ENCODE measurements at places on chromosomes 2 and 18. TPM values are rescaled to one million over a fixed set of nuclear protein-coding genes. Genes with fewer than 3 reads are reported as not detected.

SLC30A3 gene
- total RNA-seq = 8.3 TPM

IL36B gene
- not detected for total RNA-seq

OSBPL6 gene
- total RNA-seq = 8.5 TPM

CFAP221 gene
- 0.23 TPM for total RNA-seq

TUBB8B gene
- 3.6 TPM for total RNA-seq

- H3K4me1 ChIP-seq = peaks cover 14% of the 10 kb centered on the region
- no peak for DNase-seq
- no peaks in the 10 kb centered on the region for H3K36me3 ChIP-seq
- no peaks in the 10 kb centered on the region for H3K27me3 ChIP-seq
- no peak overlapping the region for H3K27ac ChIP-seq
These were observed 43.0 kb downstream of the KLF7 start for GRCh38 chr2:207122651-207123334.

DNA sequence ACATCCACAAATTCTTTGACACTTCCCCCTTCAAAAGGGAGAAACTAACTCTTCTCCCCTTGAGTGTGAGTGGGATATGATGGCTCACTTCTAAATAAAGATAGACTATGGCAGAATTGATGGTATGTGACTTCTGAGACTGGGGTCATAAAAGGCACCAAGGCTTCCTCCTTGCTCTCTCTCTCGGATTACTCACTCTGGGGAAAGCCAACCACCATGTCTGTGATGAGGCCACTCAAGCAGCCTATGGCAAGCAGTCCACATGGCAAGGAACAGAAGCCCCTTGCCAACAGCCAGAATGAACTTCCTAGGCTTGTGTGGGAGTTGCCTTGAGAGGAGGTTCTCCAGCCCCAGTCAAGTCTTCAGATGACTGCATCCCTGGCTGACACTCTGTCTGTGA lies 43.6 kb downstream of the KIAA2012 start:
- peaks cover 12% of the 10 kb centered on the region for H3K4me1 ChIP-seq
- no peak overlapping the region for H3K4me3 ChIP-seq
- DNase-seq = no peak
- no peaks in the 10 kb centered on the region for H3K27me3 ChIP-seq
- H3K36me3 ChIP-seq = no peaks in the 10 kb centered on the region

DNA sequence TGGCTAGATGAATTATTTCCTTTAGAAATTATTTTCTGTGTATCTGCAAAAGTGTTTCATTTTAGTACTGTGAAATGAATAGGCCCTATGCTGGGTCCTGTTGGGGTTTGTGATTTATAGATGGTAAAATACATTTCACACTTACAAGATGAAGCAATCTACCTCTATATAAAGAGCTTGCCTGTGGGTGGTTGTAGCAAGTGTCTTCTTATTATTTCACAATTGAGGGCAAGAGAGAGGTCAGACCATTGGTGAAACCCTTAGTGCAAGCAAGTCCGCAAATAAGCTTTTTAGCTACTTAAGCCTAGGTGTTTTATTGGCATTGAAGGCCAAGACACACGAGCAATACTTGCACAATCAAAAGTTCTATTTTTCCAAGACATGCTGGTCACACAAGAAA lies 153.1 kb downstream of the FMNL2 start:
- no peaks in the 10 kb centered on the region for H3K36me3 ChIP-seq
- H3K27ac ChIP-seq = no peak overlapping the region
- no peak for DNase-seq
- H3K4me3 ChIP-seq = no peak overlapping the region
- no peaks in the 10 kb centered on the region for H3K27me3 ChIP-seq

DNA sequence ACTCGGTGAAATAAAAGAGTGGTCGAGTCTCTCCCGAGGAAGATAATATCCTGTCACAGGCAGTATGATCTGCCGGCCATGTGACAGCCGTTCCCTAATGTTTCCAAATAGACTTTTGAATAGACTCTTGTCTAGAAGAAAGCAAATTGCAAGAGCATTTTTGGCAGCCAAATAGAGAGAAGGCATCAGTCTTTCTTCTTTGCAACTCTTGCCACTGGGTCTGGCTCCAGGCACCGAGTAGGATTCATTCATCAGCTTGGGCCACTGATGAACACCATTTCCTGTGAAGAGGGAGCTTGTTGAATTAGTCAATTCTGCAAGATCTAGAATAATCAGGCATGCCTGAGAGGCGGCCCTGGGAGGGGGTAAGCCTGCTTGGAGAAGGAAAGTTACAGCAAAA lies 165.6 kb downstream of the KLHL29 start:
- H3K36me3 ChIP-seq = no peaks in the 10 kb centered on the region
- no peak for DNase-seq
- no peaks in the 10 kb centered on the region for H3K4me1 ChIP-seq
- no peaks in the 10 kb centered on the region for H3K27me3 ChIP-seq
- H3K4me3 ChIP-seq = no peak overlapping the region

DNA sequence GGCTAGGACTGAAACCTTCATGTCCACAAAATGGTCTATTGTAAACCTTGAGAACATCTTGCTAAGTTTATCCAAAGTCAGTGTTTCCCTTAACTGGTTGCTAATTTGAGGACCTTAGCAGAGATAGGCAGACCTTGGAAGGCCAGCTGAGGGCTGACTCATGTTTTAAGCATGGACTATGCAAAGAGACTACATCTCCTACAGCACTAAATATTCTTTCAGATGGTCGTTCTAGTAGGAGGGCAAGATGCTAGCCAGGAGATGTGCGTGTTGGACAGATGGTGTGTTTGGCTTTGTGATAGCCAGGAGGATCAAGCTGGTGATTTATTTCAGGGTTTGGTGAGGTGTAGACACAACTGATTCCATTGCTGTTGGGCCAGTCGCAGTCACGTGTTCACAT lies 75.8 kb downstream of the NRP2 start:
- no peak overlapping the region for H3K27ac ChIP-seq
- no peak overlapping the region for H3K4me3 ChIP-seq
- 0 out of 2 replicates have a peak, but pooled peaks cover 5% of the 10 kb centered on the region for H3K4me1 ChIP-seq
- DNase-seq = no peak
- H3K27me3 ChIP-seq = no peaks in the 10 kb centered on the region
- no peaks in the 10 kb centered on the region for H3K36me3 ChIP-seq

DNA sequence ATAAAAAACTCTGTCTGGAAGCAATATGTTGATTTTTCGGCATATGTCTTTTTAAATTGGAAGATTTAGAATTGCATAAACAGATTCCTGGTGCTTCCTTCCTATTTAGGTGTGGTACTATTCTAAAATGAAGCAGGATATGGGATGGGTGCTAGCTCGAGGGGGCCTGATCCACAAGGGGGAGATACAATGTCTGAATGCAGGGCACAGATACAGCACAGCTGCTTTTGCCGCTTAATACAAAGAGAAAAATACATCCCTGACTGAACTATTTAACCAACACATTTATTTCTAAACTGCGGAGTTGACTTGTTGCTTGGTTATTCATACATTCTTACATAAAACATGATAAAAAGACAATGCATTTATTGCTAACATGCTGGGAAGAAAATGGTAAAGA lies 169.1 kb downstream of the TMEFF2 start:
- H3K27ac ChIP-seq = no peak overlapping the region
- peak; percentile 34 for DNase-seq
- H3K27me3 ChIP-seq = no peaks in the 10 kb centered on the region
- no peaks in the 10 kb centered on the region for H3K36me3 ChIP-seq
- H3K4me1 ChIP-seq = peaks cover 26% of the 10 kb centered on the region

DNA sequence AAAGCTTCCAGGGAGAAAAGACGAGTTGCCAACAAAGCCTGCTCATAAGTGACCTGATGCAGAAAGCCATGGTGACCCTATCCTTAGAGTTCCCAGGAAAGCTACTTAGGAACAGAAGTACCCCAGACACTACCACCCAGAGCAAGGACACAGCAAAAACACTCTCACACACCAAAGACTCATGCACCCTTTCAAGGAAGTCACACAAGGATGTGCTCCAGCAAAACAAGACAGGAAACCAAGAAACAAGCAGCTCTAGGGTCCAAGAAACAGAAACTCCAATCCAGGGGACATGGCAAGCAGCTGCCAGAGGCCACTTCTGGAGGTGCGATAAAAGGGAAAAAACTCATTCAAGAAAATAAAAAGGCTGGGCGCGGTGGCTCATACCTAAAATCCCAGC lies 5.7 kb downstream of the KIF1A start:
- no peak overlapping the region for H3K4me3 ChIP-seq
- no peak for DNase-seq
- H3K27ac ChIP-seq = 0 out of 2 replicates have a peak overlapping the region, but pooled peaks have one; percentile 19
- no peaks in the 10 kb centered on the region for H3K36me3 ChIP-seq

DNA sequence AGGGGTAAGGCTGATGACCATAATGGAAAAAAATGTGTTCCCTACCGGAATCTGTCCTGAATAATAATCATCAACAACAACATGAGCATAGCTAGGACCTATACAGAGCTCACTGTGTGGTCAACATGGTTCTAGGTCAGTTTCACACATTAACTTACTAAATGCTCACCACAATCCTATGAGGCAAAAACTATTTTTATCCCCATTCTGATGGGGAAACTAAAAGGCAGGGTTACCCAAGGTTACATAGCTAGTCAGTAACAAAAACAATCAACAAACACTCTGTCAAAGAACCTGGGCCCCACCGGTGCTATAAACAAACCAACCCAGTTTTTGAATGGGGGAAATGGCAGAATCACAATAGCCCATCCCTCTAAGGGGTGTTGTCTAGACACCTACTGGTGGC lies 40.1 kb downstream of the AOX1 start:
- no peak for DNase-seq
- H3K36me3 ChIP-seq = no peaks in the 10 kb centered on the region
- no peak overlapping the region for H3K27ac ChIP-seq
- no peaks in the 10 kb centered on the region for H3K4me1 ChIP-seq
- no peak overlapping the region for H3K4me3 ChIP-seq

DNA sequence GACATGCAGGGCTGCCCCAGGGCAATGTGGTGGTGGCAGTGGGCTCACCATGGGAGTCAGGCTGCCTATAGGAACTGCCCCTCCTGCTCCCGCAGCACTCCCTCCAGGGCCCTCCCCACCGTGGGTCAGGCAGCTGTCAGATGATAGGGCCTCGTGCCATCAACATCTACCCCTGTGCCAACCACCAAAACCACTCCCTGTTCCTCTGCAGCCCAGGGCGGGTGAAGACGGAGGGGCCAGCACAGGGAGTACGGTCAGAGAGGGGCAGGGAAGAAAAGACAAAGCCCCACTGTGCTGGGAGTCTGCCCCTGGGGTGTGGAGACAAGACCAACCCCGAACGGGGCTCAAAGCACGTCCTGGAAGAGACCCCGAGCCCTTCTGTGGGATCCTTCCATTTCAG lies 97.4 kb downstream of the TNS1 start:
- no peak overlapping the region for H3K27ac ChIP-seq
- no peaks in the 10 kb centered on the region for H3K27me3 ChIP-seq
- H3K4me3 ChIP-seq = no peak overlapping the region
- H3K4me1 ChIP-seq = no peaks in the 10 kb centered on the region
- no peaks in the 10 kb centered on the region for H3K36me3 ChIP-seq

GRCh38 chr2:85712849-85713612 lies 18.9 kb downstream of the GNLY start:
- H3K36me3 ChIP-seq = no peaks in the 10 kb centered on the region
- no peak overlapping the region for H3K27ac ChIP-seq
- no peaks in the 10 kb centered on the region for H3K4me1 ChIP-seq
- no peak for DNase-seq
- H3K27me3 ChIP-seq = peaks cover under 1% of the 10 kb centered on the region

DNA sequence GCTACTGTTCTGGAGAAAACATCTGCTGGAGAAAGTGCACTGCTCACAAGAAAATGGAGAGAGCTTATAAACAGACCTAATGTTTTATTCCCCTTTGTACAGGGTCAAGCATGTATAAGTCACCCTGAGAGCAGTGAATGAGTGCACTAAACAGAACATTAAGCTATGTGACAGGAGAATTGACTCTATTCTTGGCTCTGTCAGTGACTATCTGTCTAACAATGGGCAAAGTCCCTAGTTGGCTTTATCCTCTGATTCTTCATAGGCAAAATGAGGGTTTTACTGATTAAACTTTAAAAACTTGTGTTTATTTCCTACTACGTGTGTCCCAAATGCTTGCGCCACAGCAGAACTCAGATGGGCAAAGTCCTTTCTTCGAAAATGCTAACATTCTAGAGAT lies 655.1 kb upstream of the SLC39A10 start:
- no peaks in the 10 kb centered on the region for H3K36me3 ChIP-seq
- no peak overlapping the region for H3K27ac ChIP-seq
- H3K27me3 ChIP-seq = no peaks in the 10 kb centered on the region
- no peak for DNase-seq
- H3K4me3 ChIP-seq = no peak overlapping the region

GRCh38 chr2:129794540-129794939 lies 184.9 kb upstream of the RAB6C start:
- H3K36me3 ChIP-seq = no peaks in the 10 kb centered on the region
- no peak overlapping the region for H3K4me3 ChIP-seq
- no peak overlapping the region for H3K27ac ChIP-seq
- no peaks in the 10 kb centered on the region for H3K27me3 ChIP-seq
- H3K4me1 ChIP-seq = no peaks in the 10 kb centered on the region

GRCh38 chr2:60958361-60958760 lies 59.2 kb upstream of the PEX13 start:
- no peak overlapping the region for H3K4me3 ChIP-seq
- no peaks in the 10 kb centered on the region for H3K36me3 ChIP-seq
- H3K27ac ChIP-seq = no peak overlapping the region
- no peaks in the 10 kb centered on the region for H3K4me1 ChIP-seq

GRCh38 chr2:85477884-85478283 lies 59.4 kb downstream of the SH2D6 start:
- no peak overlapping the region for H3K4me3 ChIP-seq
- no peak overlapping the region for H3K27ac ChIP-seq
- H3K36me3 ChIP-seq = no peaks in the 10 kb centered on the region
- no peak for DNase-seq
- H3K4me1 ChIP-seq = no peaks in the 10 kb centered on the region
- no peaks in the 10 kb centered on the region for H3K27me3 ChIP-seq
